Left lung (tissue), 14 donors: ENCODE measurements at places on chromosomes 7 and 10.

DNA sequence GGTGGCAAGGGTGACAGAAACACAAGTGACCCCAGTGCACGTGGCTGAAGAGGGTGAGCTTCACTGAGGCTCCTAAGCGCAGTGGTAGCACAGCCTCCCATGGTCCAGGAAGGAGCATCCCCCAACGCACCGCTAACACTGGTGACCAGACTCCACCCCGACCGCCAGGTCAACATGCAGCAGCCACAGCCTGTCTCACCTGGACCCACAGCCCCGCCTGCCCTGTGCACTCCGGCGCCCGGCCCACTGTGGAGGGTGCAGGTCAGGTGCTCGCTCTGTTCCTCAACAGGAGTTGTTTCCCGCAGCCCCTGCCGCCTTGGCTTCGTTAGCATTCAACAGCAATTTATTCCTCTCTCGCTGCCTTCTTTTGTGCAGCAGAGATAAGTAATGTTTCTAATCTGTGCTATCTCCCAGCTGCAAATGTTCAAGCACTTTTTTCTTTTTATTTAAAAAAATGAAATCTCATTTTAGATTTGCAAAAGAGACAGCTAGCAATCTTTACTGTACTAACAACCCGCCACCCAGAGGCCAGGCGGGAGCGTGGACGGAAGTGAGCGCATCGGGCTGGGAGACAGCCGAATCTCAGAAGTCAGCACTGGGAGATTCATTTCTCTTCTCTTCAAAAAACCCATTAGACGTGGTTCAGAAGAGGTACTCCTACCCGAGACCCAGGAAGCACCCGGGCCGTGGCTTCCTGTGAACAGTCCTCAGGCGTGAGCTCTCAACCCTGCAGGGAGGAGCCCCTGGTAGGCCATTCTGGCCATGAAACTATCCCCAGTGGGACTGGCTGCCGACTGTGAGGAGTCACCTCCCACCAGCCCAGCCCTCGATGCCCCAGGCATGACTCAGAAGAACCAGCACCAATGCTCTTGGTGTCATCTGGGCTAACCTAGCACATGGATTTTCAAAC lies 133.4 kb downstream of the MAD1L1 start:
- no peak for DNase-seq

GRCh38 chr7:132177708-132178401 lies 398.4 kb downstream of the PLXNA4 start:
- DNase-seq, result no peak

- DNase-seq, result no peak
Observed at GRCh38 chr7:125032943-125033342, 103.3 kb upstream of the POT1 start.

DNA sequence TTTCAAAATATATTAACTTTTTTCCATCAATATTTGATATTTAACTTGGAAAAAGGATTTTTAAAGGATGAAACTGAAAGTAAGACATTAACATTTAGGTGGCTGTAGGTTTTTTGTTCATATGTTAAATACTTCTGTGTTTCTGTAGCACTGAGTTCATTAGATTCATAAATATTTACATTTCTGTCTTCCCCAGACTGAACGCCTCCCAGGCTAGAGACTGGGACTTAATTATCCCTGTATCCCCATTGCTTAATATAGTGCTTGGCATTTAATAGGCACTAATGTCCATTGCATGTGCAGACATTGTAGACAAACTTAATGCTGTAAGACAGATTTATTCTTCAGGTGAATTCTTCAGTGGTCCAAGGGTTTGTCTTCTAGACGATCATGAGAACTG lies 7.4 kb downstream of the PTPN12 start:
- DNase-seq, result no peak

GRCh38 chr10:13904064-13904463 lies 317.3 kb downstream of the PRPF18 start:
- no peak for DNase-seq

DNA sequence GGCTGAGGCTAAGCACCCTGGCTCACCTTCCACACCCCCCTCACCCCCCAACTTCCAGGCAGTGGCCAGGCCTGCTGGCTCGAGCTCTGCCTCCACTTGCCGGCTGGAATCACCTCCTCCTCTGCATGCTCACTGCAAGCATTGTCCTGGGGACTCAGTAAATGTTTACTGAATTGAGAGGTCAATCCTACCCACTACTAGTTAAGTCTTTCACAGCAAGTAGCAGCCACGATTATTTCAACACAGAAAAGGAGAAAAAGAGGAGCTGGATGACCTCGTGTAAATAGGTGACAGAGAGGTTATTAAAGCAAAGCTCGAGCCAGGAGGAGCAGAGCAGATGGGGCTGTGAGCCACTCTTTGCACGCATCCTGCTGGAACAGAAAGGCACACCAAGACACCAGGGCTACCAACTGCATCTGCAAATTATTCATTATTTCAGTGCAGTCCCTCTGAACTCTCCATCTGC lies 32.1 kb downstream of the HIPK2 start:
- DNase-seq, result no peak

GRCh38 chr7:131106681-131107336 lies 220.9 kb upstream of the MKLN1 start:
- DNase-seq, result no peak

DNA sequence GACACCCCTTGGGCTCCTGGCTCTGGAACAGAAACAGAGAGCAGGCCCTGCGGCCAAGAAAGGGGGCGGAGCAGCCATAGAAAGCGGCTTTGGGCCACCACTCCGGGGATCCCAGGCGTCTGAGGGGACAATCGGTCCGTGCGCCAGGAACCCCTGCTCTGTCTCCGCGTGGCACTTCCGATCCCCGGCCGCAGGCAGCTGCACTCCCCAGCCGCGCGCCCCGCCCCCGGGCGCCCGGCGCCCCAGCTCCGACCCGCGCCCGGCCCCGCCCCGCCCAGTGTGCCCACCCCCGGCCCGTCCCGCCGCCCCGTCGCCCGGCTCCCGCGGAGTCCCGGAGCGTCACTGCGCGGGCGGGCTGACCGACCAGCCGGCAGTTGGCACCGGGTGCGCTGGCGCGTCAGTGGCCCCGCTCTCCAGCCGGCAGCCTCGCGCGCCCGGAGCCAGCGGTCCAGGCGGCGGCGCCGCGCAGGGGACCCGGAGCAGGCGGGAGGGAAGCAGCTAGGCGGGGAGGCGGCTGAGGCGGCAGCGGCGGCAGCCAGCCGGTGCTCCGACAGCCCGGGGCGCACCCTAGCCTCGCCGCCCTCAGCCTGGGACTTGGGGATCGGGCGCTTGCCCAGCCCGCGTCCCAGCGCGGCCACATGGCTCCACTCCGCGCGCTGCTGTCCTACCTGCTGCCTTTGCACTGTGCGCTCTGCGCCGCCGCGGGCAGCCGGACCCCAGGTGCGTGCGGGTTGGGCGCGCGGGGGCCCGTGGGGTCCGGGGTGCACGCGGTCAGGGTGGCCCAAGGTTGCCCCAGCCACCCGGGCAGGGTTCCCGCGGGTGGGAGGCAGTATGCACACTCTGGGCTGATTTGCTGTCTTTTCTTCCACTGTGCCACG lies at the start of gene ADAMTS14:
ADAMTS14 (plus strand) TSS at position 342 of the 878 bp plus-strand sequence; CDS start at position 639, 297 bp downstream.
- peak; percentile 59 for DNase-seq

GRCh38 chr7:4203626-4204512 lies 478.2 kb upstream of the FOXK1 start:
- DNase-seq, result no peak

DNA sequence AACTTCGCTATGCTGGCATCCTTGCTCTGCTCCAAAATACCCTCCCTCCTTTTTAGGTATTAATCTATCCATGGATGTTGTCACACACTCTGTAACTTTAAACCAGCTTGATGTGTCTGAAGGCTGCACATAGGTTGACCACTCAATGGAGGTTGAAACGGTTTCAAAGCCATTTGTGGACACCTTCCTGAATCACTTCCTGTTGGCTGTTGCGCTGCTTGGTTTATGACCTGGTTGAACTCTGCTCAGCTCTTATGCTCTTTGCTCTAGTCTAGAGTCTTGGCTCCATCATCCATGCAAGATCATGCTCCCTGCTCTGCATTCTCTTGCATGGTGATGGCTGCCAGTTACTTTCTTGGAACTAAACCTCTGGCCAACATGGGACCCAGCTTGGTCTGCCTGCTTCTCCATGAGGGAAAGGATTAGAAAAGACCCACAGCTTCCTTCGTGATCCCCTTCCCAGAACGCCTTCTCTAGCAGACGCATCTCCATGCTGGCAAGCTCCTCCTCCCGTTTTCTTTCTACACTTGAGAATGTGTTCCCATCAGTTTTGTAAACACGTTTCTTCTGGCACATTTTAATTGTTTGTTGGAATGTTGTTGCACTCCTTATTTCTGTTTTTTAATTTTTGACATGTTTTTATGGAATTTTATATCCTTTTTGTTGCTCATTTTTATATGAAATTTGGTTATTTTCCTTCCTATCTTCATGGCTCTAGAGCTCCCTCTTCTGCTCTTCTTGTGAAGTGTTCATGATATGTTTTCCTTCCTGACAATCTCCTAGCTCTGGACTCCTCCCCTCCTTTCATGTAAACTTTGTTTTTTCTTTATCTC lies 149.8 kb downstream of the XPNPEP1 start:
- peak; percentile 7 for DNase-seq

DNA sequence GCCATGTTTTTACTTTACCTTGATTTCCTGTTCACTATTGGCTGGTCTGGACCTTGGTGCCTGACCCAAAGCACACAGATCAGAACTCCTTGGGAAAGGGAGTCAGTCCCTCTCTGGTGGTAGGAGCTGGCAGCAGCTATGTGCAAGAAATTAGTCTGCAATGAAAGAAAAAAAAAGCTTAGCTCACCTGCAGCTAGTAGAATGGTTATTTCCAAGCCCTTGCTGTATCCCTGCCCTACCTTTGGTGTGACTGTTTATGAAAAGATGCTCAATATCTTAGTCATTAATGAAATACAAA lies 68.1 kb upstream of the PAPSS2 start:
- DNase-seq, result no peak

- no peak for DNase-seq
Observed at GRCh38 chr7:122768827-122769226, 66.1 kb upstream of the RNF148 start.

- no peak for DNase-seq
Observed at GRCh38 chr7:155188821-155189581, 108.7 kb upstream of the INSIG1 start.

DNA sequence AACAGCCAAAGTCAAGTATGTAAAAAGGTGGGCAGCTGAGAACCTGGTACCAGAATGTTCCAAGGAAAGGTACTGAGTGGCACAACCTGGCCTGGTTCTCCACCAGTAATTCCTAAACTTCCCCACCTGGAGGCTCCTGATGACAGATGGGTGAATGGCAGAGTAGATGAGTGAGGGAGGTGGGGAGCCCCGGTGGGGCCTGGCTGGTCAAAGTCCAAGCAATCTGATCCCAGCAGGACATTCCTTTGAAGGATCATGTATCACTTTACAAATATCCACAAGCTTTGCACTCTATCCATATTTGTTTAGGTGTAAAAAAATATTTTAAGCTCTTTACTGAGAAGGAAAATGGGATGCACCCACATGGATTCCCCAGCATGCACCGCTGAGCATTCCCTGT lies 250.2 kb downstream of the DPP6 start:
- DNase-seq, result no peak

GRCh38 chr7:36736090-36736898 lies 12.0 kb upstream of the AOAH start:
- DNase-seq, result no peak

DNA sequence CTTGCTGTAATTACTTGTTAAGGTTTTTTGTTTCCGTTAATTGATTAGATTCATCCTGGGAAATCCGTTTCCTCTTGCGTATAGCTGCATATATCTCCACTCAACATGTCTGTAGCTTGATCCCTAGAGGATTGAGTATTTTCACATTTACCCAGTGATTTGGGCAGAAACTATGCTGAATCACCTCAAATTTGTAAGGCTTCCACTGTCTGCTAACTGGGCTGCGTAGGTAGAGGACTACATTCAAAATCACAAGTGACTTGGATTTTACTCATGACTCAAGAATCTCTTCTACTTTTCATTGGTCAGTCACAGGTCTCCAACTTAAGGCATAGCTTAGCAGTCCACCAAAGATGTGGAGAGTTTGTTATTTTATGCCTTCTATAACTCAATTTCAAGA lies 141.8 kb downstream of the POLR1F start:
- DNase-seq, result no peak

DNA sequence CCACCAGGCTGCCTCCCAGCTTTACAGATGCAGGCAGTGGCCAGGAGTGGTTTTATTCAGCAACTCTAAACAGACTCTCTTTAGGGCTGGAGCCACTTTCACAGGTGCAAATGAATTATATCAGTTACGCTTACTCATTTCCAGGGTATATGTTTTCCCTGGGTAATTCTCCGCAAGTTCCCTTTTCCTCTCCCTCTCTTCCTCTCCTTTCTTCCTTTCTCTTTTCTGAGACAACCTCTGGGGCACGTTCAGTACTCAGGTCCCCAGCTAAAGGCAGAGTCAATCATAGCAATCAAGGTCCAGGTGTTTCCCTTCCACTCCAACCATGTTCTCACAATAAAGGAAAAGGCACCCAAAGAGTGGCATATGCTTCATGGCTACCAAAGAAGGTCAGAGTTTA lies 41.3 kb downstream of the PDLIM1 start:
- DNase-seq, result no peak

DNA sequence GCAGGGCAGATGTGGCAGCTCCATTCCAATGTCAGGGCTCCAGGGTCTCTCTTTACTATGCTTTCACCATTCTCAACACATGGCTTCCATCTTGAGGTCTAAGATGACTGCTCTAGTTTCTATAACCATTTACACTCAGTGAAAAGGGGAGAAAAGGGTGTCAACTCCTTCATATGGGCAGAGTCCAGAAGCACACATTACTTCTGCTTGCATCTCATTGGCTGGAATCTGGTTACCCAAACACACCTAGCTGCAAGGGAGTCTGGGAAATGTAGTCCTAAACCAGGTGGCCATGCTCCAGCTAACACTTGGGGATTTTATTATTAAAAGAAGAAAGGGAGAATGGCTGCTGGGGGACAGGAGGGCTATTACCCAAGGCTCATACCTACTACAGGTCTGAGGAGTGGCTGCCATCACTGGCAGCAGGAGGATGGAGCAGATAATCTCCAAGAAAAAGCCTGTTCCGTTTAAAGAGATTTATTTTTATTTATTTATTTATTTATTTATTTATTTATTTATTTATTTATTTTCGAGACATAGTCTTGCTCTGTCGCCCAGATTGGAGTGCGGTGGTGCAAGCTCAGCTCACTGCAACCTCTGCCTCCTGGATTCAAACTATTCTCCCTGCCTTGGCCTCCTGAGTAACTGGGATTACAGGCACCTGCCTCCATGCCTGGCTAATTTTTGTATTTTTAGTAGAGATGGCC lies 29.1 kb upstream of the LBX1 start:
- no peak for DNase-seq

- no peak for DNase-seq
Observed at GRCh38 chr7:25319707-25320106, 91.4 kb upstream of the NPVF start.

DNA sequence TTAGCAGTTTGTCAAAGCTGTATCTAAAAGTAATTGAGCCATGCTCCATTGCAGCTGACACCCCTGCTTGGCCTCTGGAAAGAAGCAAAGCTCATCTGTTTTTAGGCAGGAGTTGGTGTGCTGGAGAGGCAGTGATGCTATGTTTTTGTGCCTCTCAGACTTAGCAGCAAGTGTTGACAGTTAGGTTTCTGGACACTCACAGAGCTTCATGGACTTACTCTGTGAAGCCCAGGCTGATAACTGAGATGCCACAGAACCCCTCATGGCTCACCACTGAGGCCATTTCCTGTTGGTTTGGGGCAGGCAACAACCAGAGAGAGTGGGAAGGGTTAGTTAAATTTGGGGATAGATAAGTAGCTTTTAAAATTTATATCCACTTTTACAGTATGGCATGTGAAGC lies 59.8 kb downstream of the BTAF1 start:
- DNase-seq, result no peak
